ENCODE measurements at places on chromosomes 2 and 18.

DNA sequence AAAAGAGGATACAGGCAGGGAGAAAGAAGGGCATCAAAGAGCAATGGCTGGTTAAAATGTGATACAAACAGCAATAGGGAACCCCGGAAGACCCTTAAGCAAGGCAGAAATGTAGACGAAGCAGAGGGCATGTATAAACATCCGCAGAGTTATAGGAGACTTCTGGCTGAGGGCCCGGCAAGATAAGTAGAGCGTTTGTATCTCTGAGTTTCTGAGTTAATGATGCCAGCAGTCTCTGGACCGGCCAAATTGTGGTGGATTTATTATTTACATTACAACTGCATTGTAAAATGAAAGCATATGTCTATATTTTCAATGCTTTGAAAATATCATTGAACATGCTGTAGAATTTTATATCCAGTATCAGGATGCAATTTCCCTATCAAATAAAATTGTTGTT, 148.0 kb upstream of the KCTD1 start:
- DNase-seq: no peak

- DNase-seq: no peak
Measured at GRCh38 chr2:220962556-220962955, 609.5 kb downstream of the EPHA4 start.

DNA sequence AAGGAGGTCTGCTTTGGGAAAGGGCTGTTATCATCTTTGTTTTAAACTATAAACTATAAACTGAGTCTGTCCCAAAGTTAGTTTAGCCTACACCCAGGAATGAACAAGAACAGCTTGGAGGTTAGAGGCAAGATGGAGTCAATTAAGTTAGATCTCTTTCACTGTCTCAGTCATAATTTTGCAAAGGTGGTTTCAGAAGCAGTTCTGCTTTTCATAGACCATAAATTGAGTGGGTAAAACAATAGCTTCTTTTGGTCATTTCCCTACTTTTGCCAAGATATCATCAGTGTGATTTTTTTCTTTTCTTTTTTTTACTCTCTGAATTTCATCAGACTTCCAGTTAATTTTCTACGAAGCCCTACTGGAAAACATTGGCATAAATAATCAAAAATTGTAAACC, 117.0 kb downstream of the AP1S3 start:
- no peak for DNase-seq

- peak; percentile 61 for DNase-seq
Measured at GRCh38 chr2:99819766-99820165, 322.6 kb downstream of the AFF3 start.

- DNase-seq: no peak
Measured at GRCh38 chr2:215830304-215830703, 183.0 kb downstream of the MREG start.

- no peak for DNase-seq
Measured at GRCh38 chr2:173028671-173029070, 47.0 kb upstream of the MAP3K20 start.

DNA sequence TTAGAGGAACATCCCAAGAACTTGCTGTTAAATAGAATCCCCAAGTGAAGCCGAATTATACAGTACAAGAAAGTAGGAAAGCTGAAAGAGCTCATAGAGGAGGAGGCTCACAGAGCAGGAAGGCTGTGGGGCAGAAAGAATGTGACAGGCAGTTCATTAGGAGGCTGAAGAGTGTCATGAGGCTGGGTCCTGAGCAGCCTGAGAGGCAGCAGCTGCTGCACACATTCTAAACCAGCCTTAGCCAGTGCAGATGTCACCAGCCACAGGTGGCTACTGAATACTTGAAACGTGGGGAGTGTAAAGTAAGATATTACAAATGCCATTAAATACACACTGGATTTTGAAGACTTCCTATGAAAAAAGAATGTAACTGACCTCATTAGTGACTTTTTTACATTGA, 490.2 kb upstream of the KLHL29 start:
- no peak for DNase-seq

DNA sequence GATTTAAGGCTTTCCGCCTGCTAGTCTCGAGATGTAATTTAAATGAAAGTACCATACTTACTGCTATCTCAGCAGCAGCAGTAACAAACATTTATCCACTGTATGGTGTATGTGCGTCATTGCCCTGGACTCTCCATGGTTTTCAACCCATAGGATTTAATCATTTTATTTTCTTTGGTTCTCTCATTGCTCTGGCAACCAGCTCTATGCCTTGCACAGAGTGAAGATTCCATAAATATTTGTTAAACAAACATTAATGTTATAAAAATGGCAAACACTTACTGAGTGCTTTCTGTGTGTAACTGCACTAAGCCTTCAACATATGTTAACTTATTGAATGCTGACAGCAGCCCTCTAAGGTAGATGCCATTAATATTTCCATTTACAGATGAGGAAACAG, 1.3 kb upstream of the LMAN1 start:
- no peak for DNase-seq

DNA sequence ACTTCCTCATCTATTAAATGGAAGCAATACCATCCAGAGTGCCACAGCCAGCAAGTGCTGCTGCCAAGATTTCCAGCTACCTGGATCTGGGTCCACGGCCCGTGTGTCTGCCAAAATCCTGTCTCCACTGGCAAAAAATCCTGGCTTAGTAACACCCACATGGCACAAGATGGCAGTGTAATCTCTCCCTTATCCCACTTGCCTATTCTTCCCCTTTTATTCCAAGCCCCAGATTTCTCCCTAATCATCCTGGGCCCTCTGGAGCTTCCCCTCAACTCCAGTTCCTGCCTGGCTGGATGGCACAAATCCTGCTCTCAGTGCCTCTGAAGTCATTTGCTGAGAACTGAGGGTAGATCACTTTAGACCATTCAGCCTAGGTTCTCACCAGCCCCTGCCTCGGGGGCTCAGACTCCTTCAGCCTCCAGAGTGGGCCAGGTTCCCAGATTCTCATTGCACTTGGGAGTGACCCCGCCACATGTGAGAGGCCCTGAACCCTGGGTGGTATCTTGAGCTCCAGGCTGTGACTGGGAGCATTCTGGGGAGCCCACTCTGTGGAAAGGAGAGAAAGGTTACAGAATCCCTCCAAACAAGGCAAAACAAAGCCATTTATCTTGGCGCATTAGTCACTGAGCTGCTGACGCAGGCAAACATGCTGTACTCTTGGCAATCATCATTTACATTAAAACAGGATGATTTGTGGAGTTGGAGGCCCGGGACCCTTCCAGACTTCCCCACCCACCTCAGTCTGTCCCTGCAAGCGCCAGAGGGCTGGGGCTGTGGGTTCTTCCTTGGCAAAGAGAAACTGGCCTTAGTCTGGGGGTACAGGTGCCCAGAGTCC, 325.8 kb downstream of the DYSF start:
- DNase-seq: no peak

DNA sequence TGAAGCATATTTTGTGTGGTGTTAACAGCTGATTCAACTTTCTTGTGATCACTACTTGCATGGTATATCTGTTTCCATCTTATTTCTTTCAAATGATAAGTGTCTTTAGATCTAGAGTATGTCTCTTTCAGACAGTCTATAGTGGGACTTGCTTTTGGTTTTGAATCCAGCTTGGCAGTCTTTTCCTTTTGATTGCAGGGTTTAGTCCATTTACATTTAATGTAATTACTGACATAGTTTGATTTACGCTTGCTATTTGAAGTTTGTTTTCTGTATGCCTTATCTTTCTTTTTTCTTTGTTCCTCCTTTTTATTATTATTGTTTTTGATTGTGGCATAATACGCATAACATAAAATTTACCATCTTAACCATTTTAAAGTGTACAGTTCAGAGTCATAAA, 9.2 kb upstream of the RALBP1 start:
- no peak for DNase-seq

GRCh38 chr2:149080099-149080498, 41.6 kb downstream of the LYPD6B start:
- DNase-seq: no peak

GRCh38 chr2:215328066-215328465, 16.2 kb downstream of the ATIC start:
- no peak for DNase-seq

DNA sequence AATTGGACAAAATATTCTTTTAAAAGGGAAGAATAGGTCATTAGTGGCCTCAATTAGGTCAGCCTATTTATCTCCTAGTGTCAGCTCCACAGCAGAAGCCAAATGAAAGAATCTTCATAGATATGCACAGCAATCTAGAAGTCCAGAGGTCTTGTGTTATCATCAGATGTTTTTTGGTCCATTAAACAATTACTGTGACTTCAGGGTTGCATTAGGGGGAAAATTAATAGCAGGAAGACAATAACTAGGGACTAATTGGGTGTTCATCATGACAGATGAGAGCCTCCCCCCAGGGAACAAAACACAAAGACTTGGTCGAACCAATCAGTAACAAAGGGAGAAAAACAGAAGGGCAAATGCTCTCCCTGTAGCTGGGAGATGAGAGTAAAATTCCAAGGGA, 264.7 kb downstream of the PTH2R start:
- no peak for DNase-seq

DNA sequence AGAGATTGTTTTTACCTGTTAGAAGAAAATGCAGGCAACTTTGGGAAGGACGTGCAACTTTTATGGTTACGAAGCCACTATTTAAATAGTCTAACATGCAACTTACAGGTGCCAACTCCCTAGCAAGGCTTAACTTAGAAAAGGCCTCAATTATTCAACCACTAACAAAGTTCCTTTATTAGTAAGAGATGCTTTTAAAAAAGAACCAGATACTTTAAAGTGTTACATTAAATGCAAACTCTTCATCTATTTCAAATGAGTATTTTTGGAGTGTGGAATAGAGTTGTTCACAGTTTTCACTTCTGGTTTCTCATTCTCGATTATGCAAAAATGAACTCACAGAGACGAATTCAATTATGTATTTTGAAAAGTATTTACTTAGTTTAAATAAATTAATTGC, 51.7 kb downstream of the PELI1 start:
- DNase-seq: no peak

DNA sequence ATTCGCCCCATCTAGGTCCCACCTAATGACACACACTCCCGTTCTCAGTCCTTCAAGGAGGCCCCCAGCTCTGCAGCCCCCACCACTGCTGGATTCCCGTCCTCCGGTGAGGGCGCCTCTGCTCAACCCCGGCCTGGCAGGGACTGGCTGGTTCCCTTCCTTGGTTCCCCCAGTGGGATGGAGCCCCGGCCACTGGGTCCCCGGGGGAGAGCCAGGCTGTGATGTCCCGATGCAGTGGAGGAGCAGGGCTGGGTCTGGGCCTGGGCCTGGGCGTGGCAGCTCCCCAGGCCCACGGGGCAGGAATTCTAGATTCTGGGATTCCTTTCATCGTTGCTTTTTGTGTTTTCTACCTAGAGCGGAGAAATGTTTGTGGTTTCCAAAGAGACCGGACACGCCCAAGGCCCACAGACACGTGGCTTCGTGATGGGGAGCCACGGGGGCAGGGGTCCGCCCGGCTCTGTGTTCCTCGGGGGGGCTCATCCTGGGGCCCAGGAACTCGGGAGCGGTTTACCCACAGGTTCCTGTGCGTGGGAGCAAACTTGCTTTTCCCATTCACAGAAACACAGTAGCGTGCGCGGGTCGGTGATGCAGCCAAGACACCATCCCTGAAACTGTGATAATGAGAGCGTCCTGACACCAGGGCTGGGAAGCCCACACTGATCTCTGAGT, 67.0 kb downstream of the SLC66A2 start:
- DNase-seq: no peak

DNA sequence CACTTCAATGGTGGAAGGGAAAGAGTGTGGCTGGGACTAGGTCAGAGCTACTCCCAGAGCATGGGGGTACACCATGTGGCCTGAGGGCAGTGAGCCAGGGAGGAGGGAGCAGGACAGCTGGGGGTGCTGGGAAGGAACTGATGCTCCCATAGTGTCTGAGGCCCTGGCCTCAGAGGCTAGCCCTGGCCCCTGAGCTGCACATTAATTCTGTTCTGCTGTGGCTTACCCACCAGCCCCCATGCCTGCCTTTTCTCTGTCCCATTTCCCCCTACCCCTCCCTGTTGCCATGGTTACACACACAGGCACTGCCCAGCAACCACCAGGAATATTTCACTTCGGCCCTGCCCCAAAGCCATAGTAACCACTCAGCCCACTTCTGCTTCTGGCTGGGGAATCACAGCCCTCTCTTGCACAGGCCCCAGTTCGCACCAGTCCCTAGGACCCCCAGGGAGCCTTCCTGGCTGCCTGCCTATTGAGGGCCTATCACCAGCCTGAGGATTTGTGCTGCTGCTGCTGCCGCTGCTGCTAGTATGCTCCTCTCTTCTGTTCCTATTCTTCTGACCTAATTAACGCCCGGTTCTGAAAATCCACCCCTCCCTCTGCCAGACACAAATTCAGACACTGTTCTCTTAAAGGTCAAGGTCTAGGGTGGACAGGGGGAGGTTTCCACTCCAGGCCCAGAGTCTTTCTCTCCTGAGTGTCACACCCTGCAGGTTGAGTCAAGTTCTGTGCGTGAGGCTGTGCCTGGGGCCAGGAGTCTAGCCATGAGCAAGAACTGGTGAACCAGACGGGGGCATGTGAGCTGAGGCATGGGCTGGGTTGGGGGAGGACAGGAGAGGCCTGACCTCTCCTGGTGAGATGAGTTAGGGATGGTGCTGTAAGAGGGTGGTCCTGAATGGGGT, 87.1 kb upstream of the MCFD2 start:
- DNase-seq: no peak

DNA sequence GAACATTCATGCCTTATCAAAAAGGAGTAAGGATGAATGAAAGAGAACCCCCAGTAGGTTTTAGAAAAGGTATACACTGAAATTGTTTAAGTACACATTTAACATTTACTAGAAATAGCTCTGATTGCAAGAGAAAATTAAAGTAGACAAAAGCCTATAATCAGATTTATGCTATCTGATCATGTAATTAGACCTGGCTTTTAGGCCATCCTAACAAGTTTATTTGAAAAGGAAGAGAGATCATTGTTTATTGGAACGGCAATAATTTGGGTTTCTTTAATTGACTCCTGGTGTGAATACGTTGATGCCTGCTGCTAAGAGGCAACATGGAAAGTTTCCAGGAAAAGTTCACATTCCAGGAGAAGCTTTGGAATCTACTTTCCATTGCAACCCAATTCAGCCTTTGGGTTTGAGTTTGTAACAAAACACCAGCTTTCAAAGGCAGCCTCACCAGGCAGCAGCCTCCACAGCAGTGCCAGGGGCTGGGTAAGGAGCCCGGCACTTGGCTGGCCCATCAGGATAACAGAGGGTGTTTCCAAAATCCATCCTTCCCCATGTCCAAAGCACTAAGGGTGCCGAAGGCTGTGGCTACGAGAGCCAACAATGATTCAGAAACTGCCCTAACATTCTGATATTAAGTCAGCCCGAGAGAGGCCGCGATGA, 18.0 kb downstream of the FZD7 start:
- DNase-seq: no peak

DNA sequence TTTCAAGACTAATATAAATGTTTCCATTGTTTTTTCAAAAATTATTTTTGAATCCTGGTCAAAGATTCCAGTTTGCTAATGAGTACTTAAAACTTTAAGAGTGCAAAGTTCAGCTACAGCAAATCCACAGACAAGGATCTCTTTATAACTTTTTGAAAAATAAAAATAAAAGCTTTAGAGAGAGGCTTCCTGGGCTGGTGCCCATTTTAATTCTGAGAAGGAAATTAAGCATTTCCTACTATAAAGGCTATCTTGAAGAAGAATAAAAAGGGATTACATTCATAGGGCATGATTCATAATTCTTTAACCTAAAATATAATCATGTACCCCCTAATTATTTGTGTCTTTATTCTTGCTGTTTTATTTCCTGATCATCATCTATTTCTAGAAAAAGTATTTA, 38.2 kb downstream of the DNAJC10 start:
- DNase-seq: no peak

GRCh38 chr2:127406454-127406853, 11.8 kb upstream of the PROC start:
- no peak for DNase-seq
